ENCODE measurements at places on chromosomes 3 and 15. TPM values are rescaled to one million over a fixed set of nuclear protein-coding genes. Genes with fewer than 3 reads are reported as not detected.

GRCh38 chr3:23873941-23874340, 42.8 kb downstream of the NKIRAS1 start:
- no peak for DNase-seq

DNA sequence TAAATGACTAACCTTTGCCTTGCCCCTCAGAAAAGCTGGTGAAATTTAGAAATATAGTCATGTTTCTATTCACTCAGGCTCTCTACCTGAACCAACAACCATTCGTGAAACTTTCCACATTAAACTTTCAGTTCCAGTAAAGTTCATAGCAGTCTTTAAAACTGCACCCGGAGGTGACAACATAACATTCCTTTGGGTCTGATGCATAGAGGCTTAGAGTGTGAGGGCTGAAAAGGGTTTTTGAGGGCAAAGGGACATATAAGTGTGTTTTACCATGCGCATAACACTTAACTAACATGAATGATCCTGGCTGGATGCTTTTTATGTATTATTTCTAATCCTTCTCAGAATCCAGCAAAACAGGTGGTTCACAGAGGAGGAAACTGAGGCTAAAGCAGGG, 471.7 kb upstream of the MCTP2 start:
- no peak for DNase-seq

MCTP2 gene
- total RNA-seq, result 33.7 TPM

GRCh38 chr15:99187936-99188335, 61.4 kb downstream of the TTC23 start:
- DNase-seq, result no peak

GHRL gene
- total RNA-seq, result not detected

- no peak for DNase-seq
Observed at GRCh38 chr15:100764778-100765466, 114.7 kb upstream of the ALDH1A3 start.

TMEM158 gene
- not detected for total RNA-seq

B3GALNT1 gene
- 0.76 TPM for total RNA-seq

DNA sequence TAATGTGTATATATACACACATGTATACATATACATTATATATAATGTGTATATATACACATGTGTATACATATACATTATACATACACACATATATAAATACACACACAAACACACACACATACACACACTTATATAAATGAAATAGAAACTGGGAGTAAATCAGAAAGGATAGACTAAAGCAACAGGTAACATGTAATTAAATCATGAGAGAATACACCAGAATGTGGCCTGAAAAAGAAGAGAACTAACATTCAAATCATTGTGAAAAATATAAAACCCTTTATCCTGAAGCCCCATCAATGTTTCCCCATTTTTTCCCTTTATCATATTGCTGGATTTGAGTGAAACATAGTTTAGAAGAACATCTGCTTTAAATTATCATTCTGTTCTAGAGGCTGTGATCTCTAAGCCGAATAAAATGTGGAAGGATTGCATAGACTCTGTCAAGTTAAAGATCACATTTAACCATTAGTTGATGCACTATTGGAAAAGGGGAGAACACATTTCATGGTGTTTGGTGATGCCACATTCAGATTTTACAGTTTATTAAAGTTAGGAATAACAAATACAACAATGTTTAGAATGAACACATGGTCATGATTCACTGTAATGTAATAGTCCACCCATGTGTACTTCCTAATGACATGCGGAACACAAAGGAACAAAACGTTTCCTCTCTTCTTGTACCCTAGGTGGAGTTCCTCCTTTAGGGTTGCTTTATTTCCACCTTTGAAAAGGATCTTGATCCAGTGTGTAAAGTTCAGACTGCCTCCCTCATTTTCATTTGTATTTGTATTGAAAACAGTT, 12.5 kb upstream of the THRB start:
- DNase-seq, result no peak

DNA sequence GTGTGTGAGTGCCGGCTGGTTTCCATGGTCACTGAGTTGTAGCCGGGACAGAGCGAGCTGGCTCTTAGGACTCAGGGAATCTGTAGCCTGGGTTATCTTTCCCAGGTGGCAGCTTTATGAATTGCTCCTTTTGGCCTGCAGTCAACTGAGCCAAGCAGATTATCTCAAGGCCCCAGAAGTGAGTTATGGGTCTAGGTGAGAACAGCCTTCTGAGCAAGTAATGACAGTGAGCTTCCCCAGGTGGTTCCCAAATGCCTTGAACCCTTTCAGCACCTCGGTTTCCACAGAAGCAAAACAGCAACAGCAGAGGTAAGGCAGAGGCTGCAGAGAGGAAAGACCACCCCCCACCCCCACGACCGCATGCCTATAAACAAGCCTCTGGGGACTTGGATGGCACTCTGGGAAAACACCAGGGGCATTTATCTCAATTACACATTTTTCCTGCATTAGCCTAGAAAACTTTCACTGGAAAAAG, 56.7 kb upstream of the DGKG start:
- peak; percentile 22 for DNase-seq

GRCh38 chr3:13863382-13863952, 16.4 kb downstream of the WNT7A start:
- no peak for DNase-seq

CHRM5 gene
- not detected for total RNA-seq

LDHAL6B gene
- total RNA-seq, result not detected

GRCh38 chr15:28933710-28934445, 48.1 kb downstream of the APBA2 start:
- DNase-seq, result peak; percentile 63

DNA sequence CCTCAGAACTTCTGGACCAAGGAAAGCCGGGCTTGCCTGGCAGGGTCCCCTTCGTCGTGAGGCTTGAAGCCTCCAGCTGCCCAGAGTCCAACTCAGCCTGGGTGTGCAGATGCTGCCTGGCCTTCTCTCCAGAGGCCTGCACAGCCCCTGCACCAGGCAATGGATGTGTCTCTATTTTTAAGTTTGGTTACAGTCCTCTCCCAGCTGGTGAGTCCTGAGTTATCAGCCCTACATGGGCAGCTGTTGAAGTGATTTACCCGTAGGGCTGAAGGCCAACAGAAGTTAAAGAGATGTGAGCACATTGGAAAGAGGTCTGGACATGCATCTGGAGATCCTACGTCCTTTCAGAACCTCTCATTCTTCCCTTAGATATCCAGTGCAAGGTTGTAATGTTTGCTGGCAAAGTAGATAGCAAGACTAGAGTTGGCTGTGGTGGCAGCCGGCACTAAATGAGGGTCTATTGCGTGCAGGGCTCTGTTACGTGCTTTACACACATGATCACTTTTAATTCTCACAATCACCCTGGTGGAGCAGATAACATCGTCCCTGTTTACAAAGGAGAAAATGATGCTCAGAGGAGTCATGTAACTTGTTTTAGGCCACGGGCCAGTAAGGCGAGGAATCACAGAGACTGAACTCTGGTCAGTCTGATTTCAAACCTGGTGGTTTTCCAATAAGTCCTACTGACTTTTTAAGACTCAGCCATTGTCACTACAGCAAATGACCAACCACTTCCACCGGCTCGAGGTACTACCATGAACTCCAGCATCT, 9.9 kb downstream of the FYCO1 start:
- DNase-seq, result no peak

RTP4 gene
- total RNA-seq, result 0.43 TPM

- DNase-seq, result no peak
Observed at GRCh38 chr3:55489798-55490132, 2.7 kb upstream of the WNT5A start.
